ENCODE measurements at places on chromosomes 6 and 20. TPM values are rescaled to one million over a fixed set of nuclear protein-coding genes. Genes with fewer than 3 reads are reported as not detected.

RNGTT gene
- 22.4 TPM for total RNA-seq

TFAP2B gene
- total RNA-seq = not detected

HLA-DPA1 gene
- total RNA-seq = 8.7 TPM

- no peak for DNase-seq
Observed at GRCh38 chr6:127582777-127583462, 5.9 kb downstream of the C6orf58 start.

GRCh38 chr6:31227143-31227542 is 44.7 kb downstream of the HLA-C start:
- DNase-seq = no peak

HLA-DRB5 gene
- 0.29 TPM for total RNA-seq

MICB gene
- total RNA-seq = 4.9 TPM

- no peak for DNase-seq
Observed at GRCh38 chr6:129015721-129016120, 132.8 kb downstream of the LAMA2 start.

GRCh38 chr20:22423190-22423832 is 161.1 kb downstream of the FOXA2 start:
- no peak for DNase-seq

SMOC2 gene
- total RNA-seq = 0.05 TPM

- peak; percentile 87 for DNase-seq
Observed at GRCh38 chr6:151071295-151071694, 168.5 kb upstream of the AKAP12 start.

FAM135A gene
- total RNA-seq = 11.5 TPM

DNA sequence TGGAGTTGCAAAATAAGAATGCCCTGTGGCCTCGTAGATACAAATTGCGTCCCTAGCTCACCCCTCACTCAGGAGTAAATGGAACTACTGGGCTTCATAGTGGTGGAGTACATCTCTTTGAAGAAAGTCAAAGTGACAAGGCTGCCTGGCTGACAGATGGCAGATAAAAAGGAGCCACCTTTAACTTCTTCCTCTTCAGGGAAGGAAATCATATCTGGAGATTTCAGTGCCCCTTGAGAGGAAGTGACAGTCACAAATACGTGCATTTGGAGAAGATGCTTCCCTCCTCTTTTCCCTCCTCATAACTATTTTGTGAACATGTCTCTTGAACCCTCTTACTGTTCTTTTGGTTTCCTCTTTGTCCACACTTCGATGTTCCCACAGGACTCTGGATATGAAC is 43.2 kb downstream of the PPP1R3G start:
- no peak for DNase-seq

GRCh38 chr6:5850848-5851255 is 155.9 kb downstream of the NRN1 start:
- no peak for DNase-seq
